IPS DF 6.9 (cell line): ENCODE measurements at places on chromosomes 5 and 9.
A peak's percentile ranks its signal among the peaks of the same experiment; 100 is the strongest.

DNA sequence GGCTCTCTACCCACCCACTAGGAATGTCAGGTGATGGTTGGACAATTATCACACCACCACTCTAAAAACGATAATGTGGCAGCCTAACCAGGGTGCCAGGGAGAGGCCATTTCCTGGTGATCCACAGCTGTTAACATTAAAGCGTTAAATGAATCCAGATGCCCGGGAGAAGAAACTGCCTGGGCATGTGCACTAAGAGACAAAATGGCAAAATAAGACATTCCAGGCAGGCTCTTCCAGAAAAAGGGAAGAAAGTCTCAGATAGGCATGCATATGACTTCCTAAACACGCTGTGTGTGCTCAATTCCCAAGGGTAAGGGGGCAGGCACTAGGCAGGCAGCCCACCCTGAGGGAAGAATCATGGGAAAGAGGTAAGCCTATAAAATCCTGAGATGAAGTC is 4.6 kb upstream of the TXN start:
- no peak for DNase-seq

- no peak for DNase-seq
These were observed 6.5 kb downstream of the PPP6C start for GRCh38 chr9:125183054-125183453.

DNA sequence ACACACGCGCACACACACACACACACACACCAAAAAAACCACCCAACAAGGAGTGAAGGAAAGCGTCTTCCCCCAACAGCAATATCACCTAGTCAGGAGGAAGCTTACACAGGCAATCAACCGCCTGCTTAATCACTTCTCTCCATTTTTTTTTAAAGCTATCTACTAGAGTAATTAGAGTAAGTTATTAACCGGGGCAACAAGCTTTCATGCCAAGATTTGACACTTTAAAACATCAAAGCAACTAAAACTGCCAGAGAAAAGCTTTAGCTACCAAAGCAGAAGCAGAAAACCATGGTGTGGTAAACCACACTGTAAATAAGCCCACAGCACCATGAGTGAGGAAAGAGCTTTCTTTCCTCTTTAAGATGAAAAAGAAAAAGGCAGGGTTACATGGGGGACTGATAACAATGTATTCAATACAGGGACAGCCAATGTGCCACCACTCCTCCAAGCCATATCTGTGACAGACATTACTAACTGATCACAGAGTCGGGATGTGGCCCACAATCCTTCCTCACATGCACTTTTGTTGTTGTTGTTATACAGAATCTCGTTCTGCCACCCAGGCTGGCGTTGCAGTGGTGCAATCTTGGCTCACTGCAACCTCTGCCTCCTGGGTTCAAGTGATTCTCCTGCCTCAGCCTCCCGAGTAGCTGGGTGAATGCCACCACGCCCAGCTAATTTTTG is 282.1 kb downstream of the CRB2 start:
- no peak for DNase-seq

GRCh38 chr9:112654282-112654681 is 63.6 kb downstream of the INIP start:
- DNase-seq: peak; percentile 22

- no peak for DNase-seq
These were observed 14.9 kb downstream of the ADAMTS2 start for GRCh38 chr5:179330186-179330900.
